Activated CD4-positive, alpha-beta T cell treated with anti-CD3 and anti-CD28 coated beads, Interleukin-10, Interleukin-2, amounts not matched to agents 100 ng/mL and 50 ng/mL, durations not matched to agents 16 hours and 8 hours (primary cell): ENCODE measurements at places on chromosomes 6 and 20.

GRCh38 chr20:57350081-57350710 lies 859 bp upstream of the RAE1 start:
- DNase-seq, result no peak

DNA sequence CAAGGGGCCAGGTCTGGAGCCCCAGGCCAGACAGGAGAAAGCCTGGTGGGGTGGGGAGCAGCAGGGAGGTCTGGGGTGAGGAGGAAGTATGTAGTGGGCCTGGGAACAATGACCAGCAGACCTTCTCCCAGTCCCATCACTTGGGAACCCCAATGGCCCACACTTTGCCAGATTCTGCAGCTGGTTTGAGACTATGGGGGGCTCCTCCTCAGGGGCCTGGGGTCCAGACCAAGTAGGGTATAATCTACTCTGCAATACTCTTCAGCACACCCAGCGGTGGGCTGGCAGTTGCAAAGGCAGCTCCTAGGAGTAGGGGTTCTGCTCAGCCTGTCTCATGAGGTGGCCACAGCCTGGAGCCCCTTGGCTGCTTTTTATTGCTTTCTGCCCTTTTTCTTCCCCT lies 52.8 kb downstream of the NPEPL1 start:
- no peak for DNase-seq

DNA sequence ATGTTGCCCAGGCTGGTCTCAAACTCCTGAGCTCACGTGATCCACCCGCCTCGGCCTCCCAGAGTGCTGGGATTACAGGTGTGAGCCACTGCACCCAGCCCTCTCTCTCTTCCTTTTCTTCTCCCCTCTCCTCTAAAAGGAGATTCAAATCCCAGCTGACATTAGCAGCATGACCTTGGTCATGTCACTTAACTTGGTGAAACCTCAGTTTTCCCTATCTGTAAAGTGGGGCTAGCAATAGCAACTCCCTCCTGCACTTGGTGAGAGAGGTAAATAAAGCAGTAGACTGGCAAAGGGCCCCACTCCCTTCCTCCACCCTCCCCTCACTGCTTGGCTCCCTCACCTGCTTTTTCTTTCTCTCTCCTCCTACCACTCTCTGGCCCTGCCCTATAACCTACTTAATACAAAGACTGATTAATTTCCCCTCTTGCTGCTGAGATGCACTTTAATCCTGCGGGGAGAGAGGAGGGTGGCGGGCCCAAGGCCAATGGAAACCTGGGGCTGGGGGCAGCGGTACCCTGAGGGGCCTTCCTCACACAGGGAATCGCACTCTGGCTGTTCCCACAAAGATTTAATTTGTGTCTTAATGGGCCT lies 54.2 kb upstream of the ZFAND3 start:
- no peak for DNase-seq

GRCh38 chr6:165439928-165440554 lies 130.6 kb upstream of the C6orf118 start:
- DNase-seq, result peak; percentile 21

- peak; percentile 94 for DNase-seq
Measured at GRCh38 chr6:3848925-3849605, at the start of gene FAM50B. Gene FAM50B (plus strand): TSS chr6:3849373. CDS start chr6:3849812, 439 bp downstream.

- no peak for DNase-seq
Measured at GRCh38 chr6:30244560-30244959, 31.4 kb upstream of the TRIM26 start.

DNA sequence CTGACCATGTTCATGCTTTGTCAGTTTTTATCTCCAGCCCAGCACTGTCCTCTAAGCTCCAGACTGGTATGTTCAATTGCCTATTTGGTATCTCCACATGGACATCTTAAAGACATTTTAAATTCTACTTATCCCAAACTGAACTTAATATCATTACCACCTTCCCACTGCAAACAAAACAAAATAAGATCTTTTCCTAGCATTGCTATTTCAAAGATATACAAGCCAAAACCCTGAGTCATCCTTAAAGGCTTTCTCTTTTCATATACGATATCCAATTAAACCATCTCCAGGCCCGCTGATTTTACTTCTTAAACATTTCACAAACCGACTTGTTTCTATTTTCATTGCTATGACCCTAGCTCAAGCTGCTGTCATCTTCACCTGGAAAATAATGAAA lies 35.1 kb upstream of the HS3ST5 start:
- DNase-seq, result no peak

DNA sequence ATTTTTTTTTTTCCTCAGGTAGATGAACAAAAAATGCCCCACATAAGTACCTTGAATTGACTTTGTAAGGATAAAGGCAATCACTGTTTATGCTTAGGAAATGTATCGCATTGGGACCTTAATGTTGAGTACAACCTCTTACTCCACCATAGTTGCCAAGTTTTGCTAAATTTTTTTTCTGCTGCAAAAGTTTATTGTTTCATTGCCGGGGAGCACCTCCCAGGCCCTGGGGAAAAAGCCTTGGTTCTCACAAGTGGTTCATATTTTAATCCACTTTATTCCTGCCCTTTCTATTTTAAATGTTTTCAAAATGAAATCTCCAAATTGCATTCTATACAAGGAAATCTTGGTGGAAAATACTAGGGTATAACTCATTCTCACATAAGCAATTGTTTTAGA lies 52.3 kb upstream of the UTRN start:
- no peak for DNase-seq

DNA sequence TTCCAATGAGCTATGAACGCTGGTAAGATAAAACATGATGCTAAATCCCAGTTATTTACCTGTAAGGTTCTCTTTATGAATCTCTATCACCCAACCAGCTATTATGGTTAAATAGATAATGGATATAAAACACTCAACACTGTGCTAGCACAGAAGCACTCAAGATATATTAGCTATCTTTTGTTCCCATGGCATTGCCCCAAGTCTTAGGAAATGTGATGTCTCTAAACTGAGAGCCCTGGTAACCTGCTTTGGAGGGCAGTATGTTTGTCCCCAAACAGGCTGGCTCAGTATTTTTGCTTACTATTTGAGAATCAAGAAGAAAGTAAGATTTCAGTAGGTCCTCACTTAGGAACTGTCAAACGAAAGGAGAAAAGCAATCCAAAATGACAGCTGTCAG lies 90.5 kb downstream of the BTBD9 start:
- no peak for DNase-seq

GRCh38 chr20:46025376-46025783 lies 3.6 kb upstream of the SLC12A5 start:
- DNase-seq, result no peak

GRCh38 chr6:169692516-169692915 lies 9.3 kb downstream of the WDR27 start:
- DNase-seq, result no peak

- DNase-seq, result no peak
Measured at GRCh38 chr6:110856296-110856695, 18.3 kb upstream of the AMD1 start.

DNA sequence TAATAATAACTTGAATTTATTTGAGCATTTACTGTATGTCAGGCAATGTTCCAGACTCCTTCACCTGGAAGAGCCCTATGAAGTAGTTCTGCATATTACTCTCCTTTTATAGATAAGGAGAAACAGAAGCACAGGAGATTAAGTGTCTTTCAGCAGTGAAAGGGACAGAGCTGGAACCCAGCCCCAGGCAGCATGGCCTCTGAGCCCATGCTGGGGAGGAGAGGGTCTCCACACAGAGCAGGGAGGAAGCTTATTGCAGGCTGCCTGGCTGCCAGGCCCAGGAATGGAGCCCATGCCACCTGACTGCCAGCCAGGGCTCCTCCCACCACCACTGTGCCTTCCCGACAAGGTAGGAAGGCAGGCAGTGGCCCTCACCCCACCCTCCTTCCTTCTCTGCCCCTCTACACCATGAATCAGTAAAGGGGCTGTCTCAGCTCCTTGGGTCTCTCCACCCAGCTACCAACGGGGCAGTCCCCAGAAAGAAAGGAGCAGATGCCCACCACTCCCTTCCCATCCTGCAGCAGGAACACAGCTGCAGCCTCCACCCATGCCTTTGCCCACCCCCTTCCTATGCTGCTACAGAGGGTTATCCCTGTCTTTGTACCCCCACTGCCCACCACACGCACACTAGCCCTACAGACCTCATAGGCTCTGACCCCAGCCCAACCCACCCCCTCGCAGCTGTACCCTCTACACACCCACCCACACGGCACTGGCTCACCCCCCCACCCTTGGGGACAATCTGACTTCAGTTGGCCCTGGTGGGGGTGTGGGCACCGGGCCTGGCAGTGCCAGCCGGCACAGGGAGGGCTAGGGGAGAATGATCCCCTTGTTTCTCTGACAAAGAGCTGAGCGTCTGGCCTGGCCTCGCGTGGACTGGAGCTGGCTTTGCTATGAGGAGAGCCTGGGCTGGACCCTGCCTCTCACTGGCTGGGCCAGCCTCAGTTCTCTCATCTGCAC lies 41.8 kb downstream of the TFEB start:
- no peak for DNase-seq

DNA sequence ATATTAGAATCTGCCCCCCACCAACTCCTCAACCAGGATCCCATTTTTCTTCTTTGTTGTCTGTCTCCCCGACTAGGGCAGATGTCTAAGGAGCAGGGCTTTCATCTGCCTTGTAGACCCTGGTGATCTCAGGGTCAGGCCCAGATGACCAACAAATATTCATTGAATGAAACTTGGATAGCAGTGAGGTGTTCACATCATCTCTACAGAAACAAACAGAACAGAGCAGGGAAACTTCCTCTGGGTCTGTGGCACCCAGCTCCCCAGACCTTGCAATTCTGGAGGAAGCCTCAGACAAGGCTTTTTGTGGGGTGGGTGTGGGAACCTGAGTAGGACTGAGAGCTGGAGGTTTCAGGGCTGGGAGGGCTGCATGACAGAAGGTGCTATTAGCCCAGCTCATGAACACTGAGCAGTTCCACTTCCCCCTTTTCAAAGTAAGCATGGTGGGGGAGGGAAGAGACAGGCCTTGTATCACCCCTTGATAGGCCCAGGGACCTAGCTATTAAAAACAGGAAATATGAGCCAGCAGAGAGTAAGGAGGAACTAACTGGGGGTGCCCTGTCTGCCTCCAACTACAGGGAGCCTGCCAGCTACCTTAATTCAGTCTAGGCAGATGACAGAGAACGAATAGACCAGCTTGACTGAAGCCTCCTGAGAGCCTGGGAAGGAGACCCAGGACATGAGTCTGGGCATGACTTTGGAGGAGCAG lies 37.3 kb upstream of the TOP1 start:
- no peak for DNase-seq
